ENCODE measurements at places on chromosomes 3 and 15.
A peak's percentile ranks its signal among the peaks of the same experiment; 100 is the strongest.

DNA sequence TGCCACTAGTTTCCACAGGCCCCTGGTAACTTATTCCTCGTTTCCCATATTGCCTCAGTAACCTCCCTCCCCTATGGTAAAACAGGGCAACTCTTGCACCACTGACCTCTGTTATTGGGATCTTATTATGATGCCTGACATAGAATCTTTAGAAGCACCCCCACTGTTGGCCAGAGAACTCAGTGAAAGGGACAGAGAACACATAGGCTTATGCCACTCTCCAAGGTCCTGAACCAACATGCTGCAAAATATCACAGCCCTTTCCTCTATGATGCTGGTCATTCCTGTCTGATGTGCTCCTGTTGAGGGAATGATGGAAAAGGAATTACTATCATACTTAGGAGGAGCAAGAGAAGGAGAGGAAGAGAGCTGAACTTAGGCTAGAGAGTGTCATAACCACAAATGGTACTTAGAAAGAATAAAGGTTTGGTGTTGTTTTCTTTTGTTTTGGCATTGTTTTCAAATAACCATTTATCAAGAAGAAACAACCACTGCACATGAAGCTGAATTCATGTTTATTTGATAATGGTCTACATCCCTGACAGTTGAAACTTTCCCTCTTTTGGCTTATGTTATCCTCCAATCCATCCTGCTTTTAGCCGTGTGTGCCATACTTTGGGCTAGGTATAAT, 330.2 kb downstream of the EPHB1 start:
- DNase-seq = no peak

DNA sequence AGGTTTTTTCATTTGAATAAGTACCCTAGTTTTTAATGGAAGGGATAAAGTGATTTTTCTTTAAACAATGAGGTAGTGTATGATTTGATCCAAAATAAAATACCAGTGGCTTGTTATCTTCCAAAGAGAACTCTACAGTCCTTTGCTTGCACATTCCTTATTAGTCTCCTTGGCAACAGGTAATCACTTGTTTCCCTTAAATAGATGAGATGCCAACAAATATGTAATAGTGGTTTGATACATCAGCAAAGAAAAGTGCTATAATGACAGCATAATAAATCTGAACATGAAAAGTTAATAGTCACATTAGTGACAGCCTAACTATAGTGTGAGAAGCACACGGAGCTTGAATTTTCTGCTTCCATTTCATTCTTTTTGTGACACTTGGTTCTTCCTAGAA, 360.2 kb downstream of the ZNF385D start:
- DNase-seq = no peak

DNA sequence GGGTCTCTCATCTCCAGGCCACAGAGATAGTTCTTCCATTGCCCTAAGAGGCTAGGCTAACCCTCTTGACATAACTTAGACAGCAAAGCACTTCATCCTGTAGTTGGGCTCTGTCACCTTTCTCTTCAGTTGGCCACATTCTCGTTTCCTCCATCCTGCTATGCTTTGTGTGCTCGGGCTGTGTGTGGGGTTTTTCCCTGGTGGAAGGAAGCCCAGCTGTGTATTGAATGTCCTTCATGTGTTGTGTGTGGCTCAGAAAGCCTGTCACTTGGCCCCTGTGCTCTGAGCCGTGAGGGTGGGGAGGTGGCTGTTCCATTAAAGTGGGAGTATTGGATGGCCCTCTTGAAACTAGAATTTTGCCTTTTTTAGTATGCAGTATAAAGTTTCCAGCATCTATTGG, 8.8 kb upstream of the EXOG start:
- no peak for DNase-seq

DNA sequence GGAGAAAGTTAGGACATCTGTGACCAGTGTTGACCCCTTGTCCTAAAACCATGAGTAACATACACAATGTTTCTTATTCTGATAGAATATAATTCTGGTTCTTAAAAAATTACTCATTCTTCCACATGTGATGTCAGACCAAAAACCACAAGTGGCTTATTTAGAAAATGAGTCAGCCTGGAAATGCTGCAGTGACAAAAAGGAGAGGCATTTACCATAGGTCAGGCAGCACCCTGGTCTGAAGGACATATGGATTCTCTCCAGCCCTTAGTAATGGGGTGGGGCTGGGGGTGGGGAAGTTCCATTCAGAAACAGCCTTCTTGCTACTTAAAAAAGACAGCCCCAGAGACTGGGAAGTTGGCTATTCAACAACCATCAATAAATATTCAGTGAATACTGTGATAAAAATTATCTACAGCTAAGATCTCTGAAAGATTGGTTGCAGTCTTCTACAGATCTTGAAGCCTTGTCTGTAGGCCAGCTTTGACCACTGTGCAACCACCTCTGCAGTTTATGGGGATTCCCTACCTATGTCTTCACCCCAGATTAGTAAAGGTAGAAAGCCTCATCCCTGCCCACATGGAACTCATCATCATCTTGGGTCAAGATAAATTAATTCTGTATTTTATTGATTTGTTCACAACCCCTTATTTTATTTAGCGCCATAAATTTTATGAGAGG, 34.9 kb upstream of the TIMP4 start:
- no peak for DNase-seq

DNA sequence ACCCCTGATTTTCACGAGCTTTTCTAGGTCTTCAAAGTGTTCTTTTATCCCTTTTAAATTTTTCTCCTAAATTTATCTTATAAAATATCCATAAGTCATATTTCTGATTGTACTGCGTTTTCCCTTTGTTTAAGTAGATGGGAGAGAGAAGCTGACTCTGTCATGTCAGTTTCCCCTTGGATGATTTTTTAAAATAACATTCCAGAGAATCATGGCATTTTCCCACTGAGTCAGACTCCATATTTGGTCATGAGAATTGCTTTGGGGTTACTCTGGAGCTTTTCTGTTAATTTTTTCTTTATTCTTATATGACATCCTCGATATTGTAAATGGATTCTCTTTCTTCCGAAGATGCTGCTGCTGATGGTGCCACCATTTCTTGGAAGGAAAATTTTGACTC, 28.6 kb upstream of the UMPS start:
- DNase-seq = no peak

GRCh38 chr3:190701096-190701532, 161.4 kb downstream of the GMNC start:
- peak; percentile 35 for DNase-seq

- DNase-seq = no peak
These were observed 3.2 kb downstream of the PODXL2 start for GRCh38 chr3:127632035-127632820.

DNA sequence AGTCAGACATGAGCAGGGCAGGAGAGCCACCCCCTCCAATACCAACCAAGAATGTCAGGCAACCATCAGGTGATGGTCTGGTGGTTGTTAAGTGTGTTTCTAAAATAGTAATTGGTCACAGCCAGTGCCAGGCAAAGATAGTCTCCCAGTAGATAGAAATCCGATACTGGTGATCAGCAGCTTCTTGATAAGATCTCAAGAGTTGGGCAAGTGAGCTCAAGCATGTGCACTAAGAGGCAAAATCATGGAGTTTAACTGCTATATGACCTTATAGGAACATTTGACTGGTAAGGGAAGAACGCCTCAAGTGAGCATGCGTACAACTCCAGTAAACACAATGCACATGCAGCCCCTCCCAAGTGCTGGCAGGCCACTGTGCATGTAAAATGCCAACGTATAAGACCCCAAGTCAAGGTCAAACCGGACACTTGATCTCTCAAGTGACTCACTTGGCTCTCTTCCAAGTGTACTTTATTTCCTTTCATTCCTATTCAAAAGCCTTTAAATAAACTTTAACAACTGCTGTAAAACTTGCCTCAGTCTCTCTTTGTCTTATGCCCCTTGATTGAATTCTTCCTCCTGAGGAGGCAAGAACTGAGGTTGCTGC, 36.0 kb upstream of the CBLB start:
- no peak for DNase-seq

- DNase-seq = no peak
These were observed 467.5 kb downstream of the C3orf38 start for GRCh38 chr3:88617283-88617682.

DNA sequence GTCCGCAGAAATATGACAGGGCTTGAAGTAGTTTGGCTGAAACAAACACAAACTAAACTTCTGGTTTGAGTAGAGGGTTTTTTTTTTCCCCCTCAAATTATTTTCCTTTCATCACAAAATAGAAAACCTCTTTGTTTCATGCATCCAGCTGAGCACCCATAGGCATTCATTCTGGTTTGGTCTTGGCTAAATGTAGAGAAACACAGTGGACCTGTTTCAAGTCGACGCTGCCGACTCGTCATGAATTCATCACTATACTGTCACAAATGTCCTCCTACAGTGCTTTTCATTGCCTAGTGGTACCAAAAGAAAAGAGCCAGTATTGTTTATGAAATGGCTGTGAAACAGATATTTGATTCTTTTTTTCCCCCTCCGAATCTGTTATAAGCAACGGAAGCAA, 52.4 kb upstream of the GYG1 start:
- no peak for DNase-seq

DNA sequence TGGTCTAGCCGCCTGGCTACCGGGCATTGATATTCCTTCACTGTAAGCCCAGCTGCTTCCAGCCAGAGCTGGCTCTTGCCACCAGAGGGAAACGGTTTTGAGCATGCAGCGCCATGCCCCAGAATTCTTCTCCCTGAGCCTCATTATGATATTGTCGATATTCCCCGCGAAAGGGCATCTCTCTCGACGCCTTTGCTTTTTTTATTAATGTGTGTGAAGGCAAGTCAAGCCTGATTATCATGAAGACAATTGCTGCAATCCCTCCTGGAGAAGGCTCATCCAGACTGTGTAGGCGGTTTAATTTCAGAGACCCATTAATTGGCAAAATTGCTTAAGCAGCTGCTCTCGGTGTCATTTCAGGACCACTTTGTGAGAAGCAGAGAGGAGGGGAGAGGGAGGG, 321.2 kb upstream of the TLE3 start:
- peak; percentile 59 for DNase-seq

GRCh38 chr15:47404877-47405276, 312.4 kb upstream of the SEMA6D start:
- peak; percentile 20 for DNase-seq

GRCh38 chr3:65033576-65033975, 345.8 kb upstream of the ADAMTS9 start:
- no peak for DNase-seq
